ENCODE measurements at places on chromosomes 3 and 15.

GRCh38 chr3:59813148-59813538 is 763.3 kb upstream of the CFAP20DC start:
- no peak for DNase-seq

DNA sequence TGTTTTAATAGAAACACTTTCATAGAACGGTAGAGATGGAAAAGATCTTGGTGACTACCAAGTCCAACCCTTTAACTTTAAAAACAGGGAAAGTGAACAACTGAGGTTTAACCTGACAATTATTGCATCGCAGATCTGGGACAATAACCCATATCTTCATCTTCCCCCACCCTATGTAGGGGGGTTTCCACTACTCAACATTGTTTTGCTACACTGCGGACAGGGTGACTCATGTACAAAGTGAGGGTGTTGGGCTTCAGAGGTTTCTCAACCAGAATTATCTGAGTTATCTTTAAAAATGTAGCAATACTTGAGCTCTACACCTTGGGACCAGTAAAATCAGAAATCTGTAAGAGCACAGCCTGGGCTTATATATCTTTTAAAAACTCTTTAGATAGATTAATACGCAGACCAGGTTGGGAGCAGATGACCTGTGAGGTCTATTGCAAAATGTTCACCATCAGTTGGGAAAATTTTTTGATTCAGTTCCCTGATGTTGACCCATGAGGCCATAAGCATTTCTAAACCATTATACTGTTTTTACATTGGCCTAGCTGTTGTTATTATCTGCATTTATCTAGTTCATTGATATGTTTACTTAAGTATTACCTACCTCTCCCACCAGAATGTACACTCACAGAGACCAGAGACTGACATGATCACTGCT is 103.6 kb upstream of the ICE2 start:
- peak; percentile 66 for DNase-seq

GRCh38 chr3:132749786-132750185 is 27.6 kb upstream of the NPHP3 start:
- DNase-seq = no peak

- DNase-seq = no peak
Observed at GRCh38 chr3:109480014-109480413, 142.7 kb upstream of the DPPA4 start.

- DNase-seq = no peak
Observed at GRCh38 chr15:60126661-60127060, 122.5 kb downstream of the FOXB1 start.

DNA sequence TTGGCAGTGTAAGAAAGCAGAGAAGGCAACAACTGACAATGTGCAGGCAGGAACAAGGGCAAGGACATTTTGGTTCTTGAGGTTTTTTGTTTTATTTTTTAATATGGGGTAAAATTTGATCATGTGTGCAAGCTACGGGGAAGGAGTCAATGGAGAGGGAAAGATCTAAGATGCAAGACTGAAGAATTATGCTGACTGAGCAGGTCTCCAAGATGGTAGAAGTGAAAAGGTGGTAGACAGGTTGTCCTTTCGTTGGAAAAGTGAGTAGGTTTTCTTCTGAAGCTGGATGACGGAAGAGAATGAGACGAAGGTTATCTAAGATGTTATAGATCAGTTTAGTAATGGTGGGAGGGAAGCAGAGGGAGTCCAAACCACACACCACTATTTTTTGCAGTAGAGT is 4.2 kb downstream of the CD47 start:
- no peak for DNase-seq

DNA sequence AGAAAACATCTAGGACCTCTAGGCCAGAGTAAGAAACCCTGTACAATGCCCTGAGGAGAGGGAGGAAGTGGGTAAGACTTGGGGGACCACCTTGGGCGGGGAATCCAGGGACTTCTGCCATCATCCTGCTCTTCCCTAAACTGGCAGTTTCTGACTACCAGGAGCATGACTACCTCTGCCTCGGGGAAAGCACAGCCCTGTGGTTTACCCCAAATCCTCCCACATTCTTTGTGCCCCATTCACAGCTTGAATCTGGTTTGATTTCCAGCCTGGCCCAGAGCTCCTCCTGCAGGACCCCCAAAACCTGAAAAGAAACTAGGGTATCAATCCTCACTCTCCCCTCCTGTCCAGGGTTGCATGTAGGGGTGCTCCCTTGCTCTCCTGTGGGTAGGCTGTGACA is 4.7 kb downstream of the C3orf18 start:
- DNase-seq = no peak

DNA sequence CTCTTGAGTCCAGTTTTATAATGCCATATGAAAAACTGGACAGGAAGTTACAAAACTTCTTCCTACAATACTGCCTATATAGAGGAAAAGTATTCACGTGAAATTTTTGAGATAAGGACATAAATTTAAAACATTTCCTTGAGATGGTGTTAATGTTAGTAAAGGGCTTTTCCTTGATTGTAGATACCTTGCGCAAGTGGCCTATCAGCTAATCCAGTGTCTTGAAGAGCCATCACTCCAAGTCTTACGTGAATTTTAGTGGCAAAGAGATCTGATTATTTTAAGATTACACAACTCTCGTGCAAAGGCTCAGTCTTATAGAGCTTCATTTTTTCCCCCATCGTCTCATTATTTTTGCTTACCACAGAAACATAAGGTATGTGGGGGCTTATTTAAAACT is 18.4 kb downstream of the C3orf38 start:
- DNase-seq = no peak

- no peak for DNase-seq
Observed at GRCh38 chr15:79656151-79657000, 224.2 kb downstream of the MINAR1 start.

DNA sequence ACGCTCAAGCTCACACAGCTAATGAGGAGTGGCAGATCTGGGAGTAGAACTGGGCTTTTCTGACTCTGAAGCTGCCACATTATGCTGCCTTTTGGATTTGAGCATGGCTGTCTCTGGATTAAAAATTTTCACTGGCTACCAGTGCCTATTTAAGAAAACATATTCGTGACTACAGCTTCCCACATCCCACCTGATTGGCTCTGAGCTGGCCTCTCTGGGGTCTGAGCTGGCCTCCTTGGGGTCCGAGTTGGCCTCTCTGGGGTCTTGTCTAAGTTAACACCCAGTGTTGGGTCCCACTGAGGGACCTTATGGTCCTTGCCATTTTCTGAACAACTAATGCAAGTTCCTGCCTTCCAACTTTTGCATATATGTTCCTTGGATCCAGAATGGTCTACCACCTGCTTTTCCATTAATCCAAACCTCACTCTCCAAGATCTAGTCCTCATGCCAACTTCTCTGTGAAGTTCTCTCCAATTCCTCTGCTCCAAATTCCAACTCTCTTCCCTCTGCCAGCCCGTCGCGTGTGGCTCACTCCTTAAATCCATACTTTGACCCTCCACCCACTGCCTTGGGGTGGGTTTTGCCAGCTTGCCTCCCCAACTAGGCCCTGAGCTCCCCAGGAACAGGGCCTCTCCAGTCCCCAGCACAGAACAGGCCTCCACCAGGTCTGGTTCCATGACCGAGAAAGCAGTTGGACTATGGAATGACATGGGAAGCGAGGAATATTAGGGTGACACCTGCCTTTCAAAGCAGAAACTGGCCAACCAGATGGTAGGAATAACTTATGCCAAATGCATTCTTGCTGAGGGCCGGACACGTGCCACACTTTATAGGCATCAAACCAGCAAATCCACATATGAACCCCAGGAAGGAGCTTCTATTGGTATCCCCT is 42.5 kb downstream of the ATP2B2 start:
- no peak for DNase-seq

GRCh38 chr3:13497386-13497785 is 17.3 kb downstream of the HDAC11 start:
- DNase-seq = no peak

DNA sequence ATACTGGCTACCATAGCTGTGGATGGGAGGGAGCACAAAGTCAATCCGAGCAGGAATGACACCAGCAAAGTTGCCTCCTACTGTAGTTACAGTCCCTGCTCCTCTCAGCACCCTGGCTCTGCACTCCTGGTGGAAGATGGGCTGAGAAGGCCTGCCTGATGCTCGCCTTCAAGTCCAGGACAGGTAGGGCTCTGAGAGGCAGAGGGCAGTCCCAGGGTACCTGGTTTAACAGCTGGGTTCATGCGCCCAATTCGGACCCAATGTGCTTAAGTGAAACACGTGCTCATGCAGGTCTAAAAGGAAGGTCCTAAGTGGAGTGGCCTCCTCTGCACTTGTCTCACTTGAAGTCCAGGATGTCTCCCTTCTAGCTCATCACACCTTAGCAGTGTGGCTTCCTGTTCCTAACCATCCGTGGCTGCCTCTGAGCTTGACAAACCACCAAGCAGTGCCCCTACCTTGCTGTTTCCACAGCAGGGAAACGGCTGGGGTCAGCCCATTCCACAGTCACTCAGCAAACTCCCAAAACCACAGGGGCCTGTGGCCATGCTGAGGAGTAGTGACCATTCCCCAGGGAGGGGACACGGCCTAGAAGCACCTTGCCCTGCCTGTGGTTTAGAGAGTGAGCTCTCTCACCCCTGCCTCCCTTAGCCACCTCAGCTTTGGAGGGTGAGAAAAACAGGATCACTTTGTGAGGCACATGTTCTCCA is 3.9 kb upstream of the MUSTN1 start:
- no peak for DNase-seq

GRCh38 chr3:23161896-23162570 is 41.1 kb upstream of the UBE2E2 start:
- DNase-seq = no peak

DNA sequence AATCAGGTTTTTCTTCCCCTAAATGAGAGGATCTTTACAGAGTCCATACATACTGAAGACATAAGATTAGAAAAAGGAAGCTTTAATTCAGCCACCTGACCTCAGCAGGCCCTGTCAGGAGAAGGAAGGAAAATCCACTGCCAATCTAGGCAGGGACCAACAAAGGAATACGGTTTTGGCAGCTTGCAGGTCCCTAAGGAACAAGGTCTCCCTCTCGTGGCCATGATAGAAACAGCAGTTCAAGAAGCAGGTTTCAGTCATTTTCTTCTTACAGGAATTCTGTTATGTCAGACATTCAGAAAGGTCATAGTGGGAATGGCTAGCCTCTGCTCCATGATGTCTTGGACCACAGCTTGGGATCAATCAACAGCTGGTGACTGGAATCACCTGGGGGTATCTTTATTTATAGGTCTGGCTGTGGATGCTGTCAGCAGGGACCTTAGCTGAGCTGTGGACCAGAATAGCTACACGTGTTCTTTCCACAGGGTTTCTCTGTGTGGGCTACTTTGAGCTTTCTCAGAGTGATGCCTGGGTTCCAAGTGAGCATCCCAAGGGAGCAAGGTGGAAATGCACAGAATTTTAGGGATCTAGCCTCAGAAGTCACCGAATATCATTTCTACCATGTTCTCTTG is 9.4 kb upstream of the CMSS1 start:
- no peak for DNase-seq

- DNase-seq = no peak
Observed at GRCh38 chr3:55362210-55362960, 124.7 kb downstream of the WNT5A start.

GRCh38 chr3:102936511-102937045 is 501.8 kb downstream of the ZPLD1 start:
- no peak for DNase-seq

DNA sequence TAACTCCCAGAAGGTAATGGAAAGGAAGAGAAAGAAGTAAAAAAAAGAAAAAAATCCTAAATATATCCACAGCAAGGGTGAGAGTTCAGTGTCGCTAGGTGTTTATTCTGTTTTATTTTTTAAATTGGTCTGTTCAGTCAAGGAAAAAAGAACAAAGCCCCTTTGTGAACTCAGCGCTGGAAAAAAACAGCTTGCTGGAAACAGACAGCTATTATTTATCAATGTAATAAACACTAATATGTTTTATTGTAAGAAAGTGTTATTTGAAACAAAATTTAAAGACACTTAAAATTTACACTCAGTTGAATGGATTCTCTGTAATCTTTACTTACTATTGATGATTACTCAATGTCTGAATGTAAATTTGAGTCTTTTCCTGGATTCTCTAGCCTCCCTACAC is 32.3 kb upstream of the LEKR1 start:
- no peak for DNase-seq

DNA sequence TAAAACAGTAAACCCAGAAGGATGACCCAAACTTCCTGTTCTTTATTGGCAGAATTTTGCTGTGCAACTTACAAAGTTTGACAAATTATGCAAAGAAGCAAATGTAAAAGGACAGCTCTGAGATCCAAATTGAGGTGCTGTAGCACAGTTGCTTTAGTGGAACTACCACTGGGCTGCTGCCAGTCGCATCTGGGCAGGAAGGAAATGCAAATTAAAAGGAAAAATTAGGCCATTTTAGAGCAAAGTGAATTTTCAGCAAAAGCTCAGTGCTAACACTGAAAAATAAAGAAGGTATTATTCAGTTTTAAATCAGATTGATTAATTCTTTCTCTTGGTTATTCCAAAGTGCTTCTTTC is 104.5 kb downstream of the ZMAT3 start:
- DNase-seq = no peak

DNA sequence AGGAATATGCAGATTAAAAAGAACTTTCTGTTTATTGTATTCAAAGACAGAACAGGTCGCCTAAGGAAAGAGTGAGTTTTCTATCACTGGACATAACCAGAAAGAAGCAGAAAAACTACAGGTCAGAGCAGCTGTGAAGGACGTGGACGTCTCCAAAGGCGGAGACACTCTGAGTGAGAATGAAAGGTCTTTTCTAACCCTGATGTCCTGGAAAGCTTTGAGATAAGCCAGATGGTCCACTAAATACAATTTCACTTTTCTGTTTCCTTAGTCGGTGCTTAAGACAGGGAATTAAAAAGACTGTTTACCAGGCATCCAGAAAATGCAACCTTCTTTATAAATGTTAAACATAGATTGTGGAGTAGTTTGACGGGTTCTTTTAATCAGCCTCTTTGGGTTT is 360.4 kb downstream of the FGF12 start:
- DNase-seq = no peak

DNA sequence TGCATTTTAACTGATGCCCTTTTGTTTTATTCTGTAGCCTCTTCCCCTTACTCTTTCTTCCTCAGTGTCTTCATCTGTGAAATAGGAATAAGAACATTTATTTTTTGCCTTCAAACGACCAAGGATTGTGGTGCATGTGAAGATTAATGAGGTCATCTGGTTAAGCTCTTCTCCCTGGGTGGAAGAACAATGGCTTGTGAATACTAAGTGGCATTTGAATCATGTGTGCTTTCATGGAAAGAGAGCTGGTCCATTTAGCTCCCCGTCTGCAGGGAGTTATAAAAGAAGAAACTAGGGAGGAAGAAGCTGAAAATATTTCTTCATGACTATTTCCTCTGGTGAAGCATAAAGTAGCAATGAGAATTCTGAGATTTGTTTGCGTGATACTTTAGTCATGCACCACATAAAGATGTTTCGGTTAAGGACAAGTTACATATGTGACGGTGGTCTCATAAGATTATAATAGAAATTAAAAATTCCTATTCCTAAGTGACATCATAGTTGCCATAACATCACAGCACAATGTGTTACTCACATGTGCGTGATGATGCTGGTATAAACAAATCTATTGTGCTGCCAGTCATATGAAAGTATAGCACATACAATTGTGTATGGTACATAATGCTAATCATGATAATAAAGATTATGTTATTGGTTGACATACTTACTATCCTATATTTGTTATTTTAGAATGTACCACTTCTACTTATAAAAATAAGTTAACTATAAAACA is 374.3 kb downstream of the RBMS3 start:
- DNase-seq = no peak
